ENCODE measurements at places on chromosomes 16 and 17.
A peak's percentile ranks its signal among the peaks of the same experiment; 100 is the strongest.

DNA sequence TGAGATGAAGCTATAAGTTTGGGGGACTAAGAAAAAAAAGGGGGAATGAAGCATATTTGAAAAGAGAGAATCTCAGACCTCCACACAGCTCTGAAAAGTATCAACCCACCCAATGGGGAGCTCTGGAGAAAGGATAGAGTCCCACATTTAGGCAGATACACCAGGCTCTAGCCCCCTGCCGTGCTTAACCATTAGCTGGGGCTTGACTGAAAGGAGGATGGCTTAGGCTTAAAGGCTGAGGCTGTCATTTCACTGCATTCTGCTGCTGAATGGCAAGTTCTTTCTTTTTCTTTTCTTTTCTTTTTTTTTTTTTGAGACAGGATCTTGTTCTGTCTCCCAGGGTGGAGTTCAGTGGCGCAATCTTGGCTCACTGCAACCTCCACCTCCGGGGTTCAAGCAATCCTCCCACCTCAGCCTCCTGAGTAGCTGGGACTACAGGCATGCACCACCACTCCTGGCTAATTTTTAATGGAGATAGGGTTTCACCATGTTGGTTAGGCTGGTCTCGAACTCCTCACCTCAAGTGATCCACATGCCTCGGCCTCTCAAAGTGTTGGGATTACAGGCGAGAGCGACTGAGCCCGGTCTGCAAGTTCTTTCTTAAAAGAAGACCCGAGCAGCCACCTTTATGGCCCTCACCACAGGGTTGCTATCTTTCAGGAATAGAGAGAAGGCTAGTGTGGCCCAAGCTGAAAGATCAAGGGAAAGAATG is 9.0 kb upstream of the MMP2 start:
- DNase-seq = no peak

DNA sequence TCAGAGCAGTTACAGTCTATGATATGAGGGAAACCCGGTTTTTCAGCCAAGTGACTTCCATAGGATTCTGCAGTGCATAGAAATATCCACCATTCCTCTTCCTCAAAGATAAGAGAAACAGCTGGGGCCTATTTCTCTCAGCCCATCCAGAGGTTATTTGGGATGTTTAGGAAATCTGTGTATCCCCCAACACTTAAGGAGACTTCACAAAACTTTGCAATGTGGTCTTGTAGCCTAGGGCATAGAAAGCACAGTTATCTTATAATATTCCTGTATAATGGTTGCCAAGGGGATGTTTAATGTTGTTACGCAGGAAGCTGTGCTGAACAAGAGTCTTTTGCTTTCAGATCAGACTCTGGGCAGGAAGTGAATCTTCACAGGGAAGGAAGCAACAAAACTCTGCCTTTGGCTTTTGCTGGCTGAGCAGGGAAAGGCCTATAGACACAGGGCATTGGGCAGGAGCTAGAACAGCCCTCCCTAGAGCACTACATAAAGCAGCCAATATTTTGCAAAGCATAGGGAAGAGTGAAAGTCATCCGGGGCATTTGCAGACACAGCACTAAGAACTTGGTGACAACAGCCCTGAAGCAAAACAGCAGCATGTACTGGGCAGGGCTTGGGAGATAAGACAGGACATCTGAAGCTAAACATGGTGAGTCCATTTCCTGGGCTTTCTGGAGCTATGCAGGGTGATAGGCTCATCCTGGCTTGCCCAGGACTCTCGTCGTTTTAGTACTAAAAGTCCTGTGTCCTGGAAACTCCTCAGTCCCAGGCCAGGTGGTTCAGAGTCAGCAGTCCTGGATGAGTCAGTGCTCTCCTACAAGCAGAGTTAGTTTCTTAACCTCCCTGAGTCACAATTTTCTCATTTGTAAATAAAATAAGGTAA is 18.7 kb upstream of the BEAN1 start:
- peak; percentile 87 for DNase-seq

GRCh38 chr17:73757420-73757819 is 113.2 kb upstream of the SDK2 start:
- no peak for DNase-seq

- no peak for DNase-seq
These were observed 31.4 kb downstream of the CACNG4 start for GRCh38 chr17:66995944-66996343.

DNA sequence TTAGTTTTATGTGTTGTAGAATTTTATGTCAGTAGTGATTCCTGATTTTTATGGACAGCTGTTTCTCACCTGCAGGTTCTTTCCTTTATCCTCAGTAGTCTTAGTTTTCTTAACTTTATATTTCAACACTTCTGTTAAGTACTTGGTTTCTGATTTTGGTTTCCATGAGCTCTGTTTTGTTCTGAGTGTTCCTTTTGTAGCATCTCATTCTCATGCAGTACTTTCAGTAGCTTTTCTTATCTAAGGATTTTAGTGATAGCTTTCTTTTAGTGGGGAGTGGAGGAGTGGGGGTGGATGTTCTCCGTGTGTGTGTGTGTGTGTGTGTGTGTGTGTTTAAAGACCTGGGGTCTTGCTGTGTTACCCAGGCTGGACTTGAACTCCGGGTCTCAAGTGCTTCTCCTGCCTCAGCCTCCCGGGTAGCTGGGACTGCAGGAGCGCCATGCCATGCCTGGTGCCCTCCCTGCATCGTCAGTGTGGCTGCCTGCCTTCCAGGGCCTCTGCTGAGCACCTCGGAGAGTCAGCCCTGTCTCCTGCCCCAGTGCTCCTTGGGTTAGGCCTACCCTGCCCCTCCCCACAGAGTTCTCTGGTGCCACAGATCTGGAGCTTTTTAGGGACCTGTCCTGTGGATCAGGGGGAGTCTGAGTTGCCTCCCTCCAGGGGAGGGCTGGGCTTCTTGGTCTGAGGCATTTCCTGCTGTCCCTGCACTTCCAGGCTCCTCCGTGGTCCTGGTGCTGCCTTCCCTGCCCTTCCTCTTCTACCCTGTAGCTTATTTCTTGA is 4.3 kb upstream of the ZNF750 start:
- no peak for DNase-seq

DNA sequence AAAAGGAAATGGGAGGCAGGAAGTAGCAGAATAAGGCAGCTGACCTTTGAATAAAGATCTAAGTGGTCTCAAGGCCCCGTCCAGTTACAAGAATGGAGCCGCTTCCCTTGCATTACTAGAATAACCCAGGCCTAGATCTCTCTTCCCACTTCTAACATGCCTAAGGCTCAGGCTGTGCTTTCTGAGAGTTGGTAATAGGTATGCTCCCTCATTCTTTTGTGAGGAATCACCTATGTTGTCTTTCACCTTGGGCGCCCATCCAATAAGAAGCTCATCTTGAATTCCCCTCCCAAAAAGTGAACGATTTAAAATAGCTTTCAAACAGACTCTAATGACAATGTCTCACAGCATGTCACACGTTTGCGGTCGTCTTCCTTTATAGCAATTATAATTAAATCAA is 101.2 kb downstream of the KCNJ2 start:
- DNase-seq = peak; percentile 42

- DNase-seq = no peak
These were observed 182.3 kb downstream of the PHKB start for GRCh38 chr16:47643323-47644000.

- DNase-seq = no peak
These were observed 91.7 kb downstream of the TANGO6 start for GRCh38 chr16:68935008-68935407.

DNA sequence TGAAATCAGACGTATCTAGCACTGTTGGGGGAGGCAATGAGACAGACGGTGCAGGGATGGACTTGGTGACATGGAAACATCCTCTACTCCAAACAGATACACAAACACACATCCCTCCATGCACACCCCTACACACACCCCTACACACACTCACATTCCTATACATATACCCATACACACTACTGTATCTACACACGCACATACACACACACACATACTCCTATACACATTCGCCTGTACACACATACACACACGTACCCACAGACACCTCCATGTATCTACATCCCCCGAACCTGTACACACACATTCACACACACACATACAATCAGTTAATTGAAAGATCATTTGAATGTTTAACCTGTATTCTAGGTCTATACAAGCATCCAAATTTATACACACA is 53.5 kb downstream of the MAF start:
- DNase-seq = no peak

DNA sequence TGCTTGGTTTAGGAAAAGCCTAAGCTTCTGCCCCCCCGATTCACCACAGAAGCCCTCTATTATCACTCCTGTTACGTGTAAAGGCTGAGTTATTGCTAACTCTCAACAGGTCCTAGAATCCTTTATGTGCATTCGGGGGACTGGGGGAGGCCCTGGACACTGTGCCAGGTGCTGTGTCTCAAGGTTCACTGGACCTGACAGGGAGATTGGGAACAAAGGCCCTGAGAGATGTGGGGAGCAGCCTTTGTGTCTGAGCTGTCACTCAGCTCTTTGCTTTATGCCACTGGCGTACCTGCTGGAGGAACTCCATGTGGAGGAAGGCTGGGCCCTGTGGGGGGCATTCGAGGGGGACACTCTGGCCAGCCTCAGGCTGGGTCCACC is 65.9 kb downstream of the METRNL start:
- no peak for DNase-seq

GRCh38 chr17:78623541-78623940 is 46.3 kb upstream of the DNAH17 start:
- no peak for DNase-seq

- no peak for DNase-seq
These were observed 20.5 kb upstream of the SMPD3 start for GRCh38 chr16:68468842-68469241.

GRCh38 chr16:68539711-68540239 is 684 bp downstream of the ZFP90 start:
- no peak for DNase-seq

GRCh38 chr17:74864866-74865395 is 5.2 kb upstream of the GRIN2C start:
- DNase-seq = no peak

GRCh38 chr17:12794919-12795532 is 5.7 kb downstream of the ARHGAP44 start:
- DNase-seq = no peak

- no peak for DNase-seq
These were observed 46.0 kb downstream of the SLC7A5 start for GRCh38 chr16:87823181-87823929.

DNA sequence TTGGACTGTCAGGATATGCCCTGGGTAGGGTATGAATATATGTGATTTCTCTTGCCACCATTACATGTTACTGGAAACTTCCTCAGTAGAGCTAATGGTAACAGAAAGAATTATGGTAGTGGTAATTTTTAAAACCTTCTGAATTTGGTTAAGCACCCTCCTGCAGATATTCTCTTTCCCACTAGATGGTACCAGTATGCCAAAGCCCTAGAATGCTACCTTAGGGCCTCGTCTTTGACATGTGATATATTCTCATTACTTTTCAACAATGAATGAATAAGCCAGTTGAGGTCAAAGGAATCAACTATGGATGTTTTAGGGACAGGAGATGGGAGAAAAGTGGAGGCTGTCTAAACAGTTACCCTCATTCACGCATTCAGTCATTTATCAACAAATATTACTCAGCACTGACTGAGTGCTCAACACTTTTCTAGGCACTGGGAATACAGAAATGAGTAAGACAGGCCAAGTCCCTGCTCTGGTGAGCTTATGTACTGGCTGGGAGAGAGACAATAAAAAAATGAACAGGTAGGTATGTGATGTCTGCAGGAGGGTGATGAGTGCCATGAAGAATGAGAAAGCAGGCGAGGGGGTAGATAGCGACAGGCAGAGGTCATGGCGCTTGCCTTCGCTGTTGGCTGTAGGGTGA is 14.7 kb downstream of the CDH13 start:
- no peak for DNase-seq

DNA sequence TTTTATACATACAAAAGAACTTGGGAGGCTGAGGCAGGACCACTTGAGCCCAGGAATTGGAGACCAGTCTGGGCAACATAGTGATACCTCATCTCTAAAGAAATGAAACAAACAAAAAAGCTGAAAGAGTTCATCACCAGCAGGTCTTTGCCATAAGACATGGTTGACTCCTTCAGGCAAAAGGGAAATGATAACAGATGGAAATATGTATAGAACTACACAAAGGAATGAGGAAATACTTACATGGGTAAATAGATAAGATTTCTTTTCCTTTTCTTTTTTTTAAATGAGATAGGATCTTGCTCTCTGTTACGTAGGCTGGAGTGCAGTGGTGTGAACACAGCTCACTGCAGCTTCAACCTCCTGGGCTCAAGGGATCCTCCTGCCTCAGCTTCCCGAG is 165.3 kb downstream of the PARN start:
- DNase-seq = no peak

All from epithelial cell of proximal tubule (primary cell).